ENCODE measurements at places on chromosomes 11 and 22.

GRCh38 chr11:77548552-77549445 is 41.0 kb upstream of the AQP11 start:
- no peak for DNase-seq

- no peak for DNase-seq
Measured at GRCh38 chr11:83070731-83071566, 748 bp downstream of the RAB30 start.

- no peak for DNase-seq
Measured at GRCh38 chr11:93166862-93167261, 30.9 kb downstream of the SLC36A4 start.

- no peak for DNase-seq
Measured at GRCh38 chr11:92653454-92653853, 316.0 kb upstream of the MTNR1B start.

DNA sequence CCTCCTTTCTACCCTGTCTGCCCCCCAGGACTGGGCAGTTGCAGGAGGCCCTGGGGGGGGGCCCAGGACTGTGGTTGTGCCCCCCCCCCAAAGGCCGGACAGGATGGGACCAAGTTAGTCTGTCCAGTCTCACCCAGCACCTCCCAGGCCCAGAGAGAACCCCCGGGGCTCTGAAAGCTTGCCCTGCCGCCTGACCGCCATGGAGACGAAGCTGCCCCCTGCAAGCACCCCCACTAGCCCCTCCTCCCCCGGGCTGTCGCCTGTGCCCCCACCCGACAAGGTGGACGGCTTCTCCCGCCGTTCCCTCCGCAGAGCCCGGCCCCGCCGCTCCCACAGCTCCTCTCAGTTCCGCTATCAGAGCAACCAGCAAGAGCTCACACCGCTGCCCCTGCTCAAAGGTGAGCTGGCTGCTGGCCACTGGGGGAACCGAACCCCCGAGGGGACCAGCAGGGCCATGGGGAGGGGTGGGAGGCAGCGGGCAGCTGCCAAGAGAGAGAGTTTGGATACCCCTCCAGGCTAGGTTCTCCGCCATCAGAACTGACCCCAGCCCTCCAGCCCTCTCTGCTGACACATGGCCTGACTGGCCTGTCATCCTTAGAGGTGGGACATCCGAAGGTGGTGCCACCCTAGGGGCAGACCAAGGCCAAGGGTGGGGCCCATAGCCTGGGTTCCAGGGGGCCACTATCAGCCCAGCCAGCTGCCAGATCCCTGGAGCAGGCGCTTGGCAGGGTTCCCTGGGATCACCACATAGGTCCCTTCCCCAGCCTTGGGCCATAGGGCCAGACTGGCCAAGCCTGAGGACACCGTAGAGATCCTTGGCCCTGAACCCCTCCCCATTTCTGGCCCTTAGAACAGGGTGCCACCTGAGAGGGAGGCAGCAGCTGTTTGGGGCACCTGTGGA is 1.3 kb downstream of the PPP2R5B start:
- DNase-seq, result no peak

DNA sequence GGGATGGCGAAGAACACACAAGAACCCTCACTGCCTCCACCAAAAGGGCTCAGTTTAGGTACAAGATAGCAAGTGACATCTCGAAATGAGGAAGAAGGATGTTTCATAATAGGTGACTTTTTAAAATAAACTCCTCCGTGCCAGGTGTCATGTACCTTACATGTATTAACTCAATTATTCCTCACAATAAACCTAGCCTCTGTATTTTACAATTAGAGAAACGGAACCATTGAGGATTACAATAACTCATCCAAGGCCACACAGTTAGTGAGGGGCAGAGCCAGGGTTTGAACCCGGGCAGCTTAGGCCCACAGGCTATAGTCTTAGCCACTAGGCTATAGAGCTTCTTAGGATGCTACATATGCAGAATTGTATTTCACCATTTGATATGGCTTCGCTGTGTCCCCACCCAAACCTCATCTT is 965 bp upstream of the PAMR1 start:
- DNase-seq, result no peak

DNA sequence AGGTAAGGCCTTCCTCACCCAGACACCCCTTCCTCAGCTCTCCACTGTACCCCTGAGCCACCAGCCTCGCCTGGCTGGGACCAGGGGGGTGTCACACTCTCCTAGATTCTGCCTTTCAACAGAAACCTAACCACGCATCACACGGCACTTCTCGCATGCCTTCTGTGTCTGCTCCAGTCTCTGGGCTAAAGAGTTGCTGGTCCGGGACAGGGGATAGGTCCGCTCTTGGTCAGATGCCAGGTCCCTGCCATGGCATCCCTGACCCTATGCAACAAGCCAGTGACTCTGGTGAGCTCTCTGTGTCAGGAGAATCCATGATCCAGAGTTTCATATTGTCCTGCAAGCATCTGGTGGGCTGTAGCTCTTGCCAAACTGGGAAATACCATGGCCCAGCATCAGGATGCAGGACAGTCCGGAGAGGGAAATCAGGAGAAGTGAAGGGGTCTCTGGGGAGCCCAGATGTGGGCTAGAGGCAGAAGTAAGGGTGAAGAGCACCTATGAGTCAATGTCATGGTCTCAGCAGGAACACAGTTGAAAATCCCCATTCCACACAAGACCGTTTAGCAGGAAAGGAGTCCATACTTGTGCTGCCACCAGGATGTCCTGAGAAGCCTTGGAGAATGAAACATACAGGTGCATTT is 14.1 kb downstream of the IGLL5 start:
- no peak for DNase-seq

DNA sequence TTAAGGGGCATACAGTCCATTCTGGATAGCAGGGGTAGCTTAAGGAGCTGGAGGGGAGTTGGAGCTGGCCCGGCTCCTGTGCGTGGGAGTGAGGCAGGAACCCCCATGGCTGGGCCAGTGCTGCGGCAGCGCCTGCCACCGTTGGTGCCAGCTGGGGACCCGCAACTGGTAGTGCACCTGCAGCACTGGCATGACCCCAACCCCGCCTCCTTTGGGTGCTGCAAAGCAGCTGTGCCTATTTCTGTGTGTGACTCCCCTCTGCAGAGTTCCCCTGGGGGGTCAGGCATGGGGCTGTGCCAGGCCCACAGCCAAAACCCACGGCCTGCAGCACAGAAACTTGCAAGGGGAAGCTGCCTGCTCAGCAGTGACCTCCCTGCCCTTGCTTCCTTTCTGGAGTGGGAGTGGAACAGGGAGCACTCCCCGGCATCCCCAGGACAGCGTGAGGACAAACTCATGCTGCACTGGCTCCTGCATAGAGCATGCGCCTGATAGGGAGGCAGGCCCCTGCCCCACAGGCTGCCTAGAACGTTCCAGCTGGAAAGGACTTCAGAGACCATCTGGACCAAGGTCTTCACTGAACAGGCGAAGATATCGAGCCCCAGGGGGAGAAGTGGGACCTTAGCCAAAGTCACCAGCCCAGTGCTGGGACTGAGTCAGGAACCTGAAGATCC is 26.2 kb upstream of the RAB1B start:
- DNase-seq, result no peak

DNA sequence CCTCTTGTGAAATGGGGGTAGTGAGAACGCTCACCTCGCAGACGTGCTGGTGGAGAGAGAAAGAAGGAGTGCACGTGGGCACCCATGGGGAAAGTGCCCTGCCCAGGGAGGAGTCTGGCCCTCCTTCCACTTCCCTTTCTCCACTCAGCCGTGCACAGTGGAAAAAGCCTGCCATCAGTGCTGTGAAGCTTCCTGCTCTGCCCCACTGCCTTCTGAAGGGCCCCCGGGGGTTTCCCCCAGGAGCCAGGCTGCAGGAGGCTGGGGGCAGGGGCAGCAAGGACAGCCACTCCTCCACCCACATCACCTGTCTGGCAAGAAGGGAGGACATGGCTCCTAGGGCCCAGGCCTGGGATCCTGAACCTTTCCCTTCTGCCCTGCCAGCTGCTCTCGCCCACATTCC is 7.6 kb downstream of the TP53I11 start:
- DNase-seq, result peak; percentile 88

DNA sequence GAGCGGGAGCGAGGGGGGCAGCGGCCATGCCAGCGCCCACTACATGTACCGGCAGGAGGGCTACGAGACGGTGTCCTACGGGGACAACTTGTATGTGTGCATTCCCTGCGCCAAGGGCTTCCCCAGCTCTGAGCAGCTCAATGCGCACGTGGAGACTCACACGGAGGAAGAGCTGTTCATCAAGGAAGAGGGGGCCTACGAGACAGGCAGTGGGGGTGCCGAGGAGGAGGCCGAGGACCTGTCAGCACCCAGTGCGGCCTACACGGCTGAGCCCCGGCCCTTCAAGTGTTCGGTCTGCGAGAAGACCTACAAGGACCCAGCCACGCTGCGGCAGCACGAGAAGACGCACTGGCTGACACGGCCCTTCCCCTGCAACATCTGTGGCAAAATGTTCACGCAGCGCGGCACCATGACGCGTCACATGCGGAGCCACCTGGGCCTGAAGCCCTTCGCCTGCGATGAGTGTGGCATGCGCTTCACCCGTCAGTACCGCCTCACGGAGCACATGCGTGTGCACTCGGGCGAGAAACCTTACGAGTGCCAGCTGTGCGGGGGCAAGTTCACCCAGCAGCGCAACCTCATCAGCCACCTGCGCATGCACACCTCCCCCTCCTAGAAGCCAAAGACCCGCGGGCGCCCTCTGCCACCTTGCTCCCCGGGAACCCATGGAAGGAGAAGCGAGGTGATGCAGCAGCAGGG is 20.9 kb upstream of the TMEM191C start:
- DNase-seq, result no peak

DNA sequence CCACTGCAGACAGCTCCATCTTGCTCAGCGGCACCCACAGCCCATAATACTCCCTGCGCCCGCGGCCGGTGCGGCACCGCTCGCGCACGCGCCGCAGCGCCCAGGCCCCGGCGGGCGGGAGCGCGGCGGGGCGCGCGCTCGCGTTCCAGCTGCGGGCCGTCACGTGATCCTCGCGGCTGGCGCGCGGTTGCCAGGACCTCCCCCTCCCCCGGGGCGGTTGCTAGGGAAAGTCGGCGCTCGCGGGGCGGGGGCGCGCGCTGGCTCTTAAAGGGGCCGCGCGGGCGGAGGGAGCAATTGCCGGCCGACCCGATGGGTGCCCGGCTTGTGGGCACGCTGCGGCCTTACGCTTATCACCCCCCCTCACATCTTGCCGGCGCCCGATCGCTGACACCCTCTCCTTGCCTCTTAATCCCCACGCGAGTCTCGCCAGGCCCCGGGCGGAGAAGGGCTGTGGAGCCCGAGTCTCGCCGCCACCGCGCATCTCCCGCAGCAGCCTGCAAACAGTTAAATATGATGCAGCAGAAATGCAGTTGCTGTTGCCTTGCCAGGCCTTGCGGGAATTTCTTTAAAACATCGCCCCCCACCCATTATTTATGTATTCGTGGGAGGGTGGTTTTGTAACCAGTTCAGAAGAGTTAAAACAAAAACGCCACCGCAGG is at the start of gene CBX6:
TSS of gene CBX6 (minus strand) at position 45 of the 659 bp plus-strand sequence. CDS start at position 19, 26 bp downstream.
- DNase-seq, result peak; percentile 58
